ENCODE measurements at places on chromosomes 3 and 15.
A peak's percentile ranks its signal among the peaks of the same experiment; 100 is the strongest.

DNA sequence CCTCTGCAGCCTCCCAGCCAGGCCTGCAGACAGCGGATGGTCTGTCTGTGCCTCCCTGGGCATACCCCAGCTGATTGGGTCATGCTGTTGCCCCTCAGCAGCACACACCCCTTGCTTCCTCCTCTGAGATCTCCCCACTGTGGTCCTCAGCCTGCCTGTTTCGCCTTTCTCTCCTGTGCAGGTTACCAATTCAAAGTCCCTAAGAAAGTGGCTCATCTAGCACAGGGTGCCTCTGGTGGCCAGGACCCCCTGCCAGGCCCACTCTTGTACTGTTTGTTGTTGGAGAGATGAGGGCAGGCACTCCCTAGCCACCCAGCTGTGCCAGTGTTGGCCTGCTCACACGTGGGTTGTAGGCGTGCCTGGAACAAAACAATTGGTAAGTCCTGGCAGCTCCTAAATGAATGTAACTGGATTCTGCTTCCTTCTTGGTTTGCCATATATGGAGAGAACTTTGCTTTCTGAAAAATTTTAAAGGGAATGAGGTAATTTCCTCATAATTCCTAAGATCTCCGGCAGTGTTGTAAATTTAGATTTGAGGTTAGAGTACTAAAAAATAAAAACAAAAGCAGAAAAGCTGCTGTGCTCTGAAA lies 213.2 kb upstream of the IL12A start:
- DNase-seq = peak; percentile 61

GRCh38 chr3:12948371-12948770 lies 107.0 kb upstream of the RPL32 start:
- DNase-seq = no peak

DNA sequence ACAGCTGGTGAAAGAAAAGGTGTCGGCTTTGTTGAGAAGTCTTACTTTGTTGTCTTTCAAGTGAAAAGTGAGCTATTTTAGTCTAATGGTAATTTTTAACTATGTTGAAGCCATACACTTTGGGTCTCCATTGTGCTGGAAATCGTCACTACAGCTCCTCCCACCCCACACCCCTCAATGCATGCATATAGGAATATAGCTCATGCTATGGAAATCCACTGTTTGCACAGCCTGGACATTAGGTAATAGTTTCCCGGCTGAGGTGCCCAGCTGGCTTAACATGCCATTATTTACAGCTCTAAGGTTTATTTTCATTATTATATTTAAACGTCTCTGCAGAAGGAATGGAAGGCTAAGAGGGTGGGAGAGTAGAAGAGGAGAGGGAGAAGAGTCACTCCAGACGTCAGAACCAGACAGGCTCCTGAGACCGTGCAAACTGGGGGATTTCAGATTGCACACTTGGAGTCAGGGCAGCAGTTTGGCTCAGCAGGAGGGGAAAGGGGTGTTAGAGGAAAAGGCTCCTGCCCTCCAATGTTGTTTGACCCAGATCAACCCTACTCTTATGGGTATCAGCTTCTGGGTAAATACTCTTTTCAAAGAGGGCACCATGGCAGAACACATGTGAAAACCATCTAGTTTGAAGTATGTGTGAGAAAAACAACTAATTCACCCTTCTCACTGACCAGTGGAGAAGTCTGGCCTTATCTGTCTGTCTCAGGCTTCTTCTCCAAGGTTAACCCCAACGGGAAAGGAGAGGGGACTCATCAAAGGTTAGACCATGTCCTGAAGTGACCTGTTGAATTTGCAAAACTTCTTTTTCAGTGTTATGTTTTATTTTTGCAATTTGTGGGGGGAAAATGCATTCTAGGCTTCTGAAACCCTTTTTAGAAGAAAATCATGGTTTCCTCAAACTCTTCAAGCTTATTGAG lies 218.7 kb upstream of the CTDSPL start:
- no peak for DNase-seq

DNA sequence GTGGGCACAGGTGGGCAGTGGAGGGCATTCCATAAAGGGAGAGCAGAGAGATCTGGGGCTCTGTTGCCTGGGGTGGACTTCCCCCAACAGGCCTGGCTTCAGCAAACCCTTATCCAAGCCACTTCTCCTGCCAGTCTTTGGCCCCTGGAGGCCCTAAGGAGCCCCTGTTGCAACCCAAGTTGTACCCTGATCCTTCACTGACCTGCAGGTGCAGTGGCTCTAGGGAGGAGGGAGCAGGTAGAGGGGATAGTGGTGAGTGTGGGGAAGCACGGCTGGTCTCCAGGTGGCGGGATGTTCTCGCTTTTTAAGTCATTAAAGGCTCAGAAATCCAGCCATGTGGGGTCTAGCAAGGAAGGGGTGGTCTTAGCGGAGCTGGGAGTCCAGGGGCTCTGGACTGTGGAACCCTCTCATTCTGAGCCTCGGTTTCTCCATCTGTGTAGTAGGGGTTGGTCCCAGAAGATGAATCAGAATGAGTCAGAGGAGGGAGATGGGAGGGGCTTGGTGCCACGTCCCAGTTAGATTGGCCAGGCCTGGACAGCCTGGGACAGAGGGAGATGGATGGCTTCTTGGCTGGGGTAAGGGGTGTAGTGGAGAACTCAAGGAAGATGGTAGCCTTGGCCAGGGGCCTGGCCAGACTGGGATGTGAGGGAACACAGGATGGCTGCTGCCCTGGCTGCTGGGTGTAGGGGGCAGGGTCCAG lies 2.6 kb downstream of the ZBTB47 start:
- no peak for DNase-seq

GRCh38 chr15:66905185-66905584 lies 160.2 kb upstream of the SMAD3 start:
- no peak for DNase-seq

DNA sequence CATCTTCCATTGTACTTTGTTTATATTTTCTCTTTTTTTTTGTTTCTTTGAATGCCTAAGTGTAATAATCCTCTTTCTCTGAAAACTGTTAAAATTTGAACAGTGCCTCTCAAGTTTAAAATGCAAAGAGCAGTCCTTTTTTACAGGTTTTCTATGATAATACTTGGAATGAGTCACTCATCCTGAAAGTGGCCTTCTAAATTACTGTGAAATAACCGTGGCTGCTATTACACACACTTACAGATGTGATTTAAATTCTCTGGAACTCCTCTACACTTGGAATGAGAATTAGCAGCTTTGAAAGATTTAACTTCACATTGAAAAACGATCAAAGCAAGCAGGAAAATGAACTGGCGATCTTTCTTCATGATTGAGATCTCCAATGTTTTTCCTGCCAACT lies 105.9 kb downstream of the ROBO1 start:
- no peak for DNase-seq

- DNase-seq = no peak
These were observed 102.9 kb downstream of the CHST2 start for GRCh38 chr3:143222505-143222904.

- DNase-seq = no peak
These were observed 13.7 kb upstream of the SEMA3B start for GRCh38 chr3:50255251-50255615.

All from femur (tissue), 1 donor.